ENCODE measurements at places on chromosomes 13 and 19.

DNA sequence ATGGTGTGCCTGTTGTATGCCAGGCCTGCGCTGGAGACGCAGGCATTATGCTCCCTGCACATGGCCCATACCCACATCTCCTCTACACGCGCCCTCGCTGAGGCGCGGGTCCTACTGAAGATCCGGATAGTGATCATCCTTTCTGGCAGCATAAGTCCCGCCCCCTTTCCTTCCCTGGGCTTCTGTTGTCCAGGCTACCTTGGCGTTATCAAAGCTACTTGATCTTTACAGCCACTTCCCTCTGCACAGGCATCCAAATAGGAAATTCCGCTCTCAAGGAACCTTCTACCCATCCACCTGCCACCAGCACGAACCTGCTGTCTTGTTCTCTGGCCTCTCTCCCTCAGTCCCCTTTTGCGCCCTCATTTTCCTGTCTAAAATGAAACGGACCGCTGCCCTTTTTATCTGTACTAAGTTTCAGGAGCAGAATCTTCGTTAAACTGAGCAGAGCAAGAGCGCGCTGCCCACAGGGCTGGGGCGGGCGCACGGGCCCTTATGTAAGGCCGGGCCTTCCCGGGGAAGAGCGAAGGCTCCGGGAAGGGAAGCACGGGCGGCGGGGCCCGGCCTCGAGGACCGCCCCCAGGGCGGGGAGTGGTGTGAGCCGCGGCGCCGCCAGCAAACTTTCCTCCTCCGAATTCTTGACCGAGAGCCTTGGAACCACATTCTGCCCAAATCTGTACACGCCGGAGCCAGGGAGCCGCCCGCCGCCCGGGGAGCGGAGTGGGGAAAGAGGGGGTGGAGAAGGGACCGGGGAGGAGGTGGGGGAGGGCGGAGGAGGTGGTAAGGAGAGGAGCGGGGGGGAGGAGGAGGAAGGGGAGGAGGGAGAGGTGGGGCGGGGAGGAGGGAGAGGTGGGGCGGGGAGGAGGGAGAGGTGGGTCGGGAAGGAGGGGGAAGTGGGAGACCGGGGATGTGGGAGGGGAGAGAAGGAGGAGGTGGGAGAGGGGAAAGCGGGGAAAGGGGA is 920 bp upstream of the UBE2L5 start:
- H3K4me1 ChIP-seq: peaks cover 7% of the 10 kb centered on the region
- DNase-seq: peak; percentile 84
- no peaks in the 10 kb centered on the region for H3K36me3 ChIP-seq
- H3K27ac ChIP-seq: peak overlapping the region; percentile 16
- H3K4me3 ChIP-seq: peak overlapping the region; percentile 58

DNA sequence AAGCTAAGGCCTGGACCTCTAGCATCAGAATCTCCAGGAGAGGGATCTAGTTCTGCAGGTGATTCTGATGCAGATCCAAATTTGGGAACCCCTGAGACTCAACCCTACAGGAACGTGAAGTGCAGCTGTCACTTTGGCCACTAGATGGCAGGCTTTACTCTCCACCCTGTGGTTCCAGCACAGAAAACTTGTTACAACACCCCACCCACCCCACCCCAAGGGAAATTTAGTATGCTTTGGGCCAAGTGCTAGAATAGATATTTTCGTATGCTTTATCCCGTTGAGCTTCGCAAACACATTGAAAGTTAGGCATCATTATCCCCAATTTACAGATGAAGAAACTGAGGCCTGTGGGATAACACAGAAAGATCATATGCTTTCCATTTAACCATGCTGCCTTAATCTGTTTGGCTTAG is 232.0 kb downstream of the B3GLCT start:
- H3K4me1 ChIP-seq: peaks cover 1% of the 10 kb centered on the region
- no peaks in the 10 kb centered on the region for H3K27me3 ChIP-seq
- no peaks in the 10 kb centered on the region for H3K36me3 ChIP-seq
- no peak overlapping the region for H3K4me3 ChIP-seq

- DNase-seq: no peak
- H3K4me1 ChIP-seq: no peaks in the 10 kb centered on the region
- no peak overlapping the region for H3K27ac ChIP-seq
- no peaks in the 10 kb centered on the region for H3K36me3 ChIP-seq
These were observed 709 bp downstream of the ATP8A2 start for GRCh38 chr13:25372284-25373081.

GRCh38 chr13:79736356-79736755 is 255.4 kb downstream of the NDFIP2 start:
- H3K27me3 ChIP-seq: no peaks in the 10 kb centered on the region
- no peak overlapping the region for H3K4me3 ChIP-seq
- no peak overlapping the region for H3K27ac ChIP-seq
- H3K36me3 ChIP-seq: no peaks in the 10 kb centered on the region
- H3K4me1 ChIP-seq: peaks cover 7% of the 10 kb centered on the region

GRCh38 chr13:90792335-90792734 is 555.2 kb upstream of the MIR17HG start:
- no peaks in the 10 kb centered on the region for H3K27me3 ChIP-seq
- no peak for DNase-seq
- H3K4me1 ChIP-seq: no peaks in the 10 kb centered on the region
- H3K36me3 ChIP-seq: no peaks in the 10 kb centered on the region

GRCh38 chr19:33405553-33406461 is 32.3 kb downstream of the CEBPG start:
- H3K4me1 ChIP-seq: peaks cover 41% of the 10 kb centered on the region
- H3K4me3 ChIP-seq: no peak overlapping the region
- peak overlapping the region; percentile 84 for H3K27ac ChIP-seq
- H3K27me3 ChIP-seq: no peaks in the 10 kb centered on the region
- no peak for DNase-seq

DNA sequence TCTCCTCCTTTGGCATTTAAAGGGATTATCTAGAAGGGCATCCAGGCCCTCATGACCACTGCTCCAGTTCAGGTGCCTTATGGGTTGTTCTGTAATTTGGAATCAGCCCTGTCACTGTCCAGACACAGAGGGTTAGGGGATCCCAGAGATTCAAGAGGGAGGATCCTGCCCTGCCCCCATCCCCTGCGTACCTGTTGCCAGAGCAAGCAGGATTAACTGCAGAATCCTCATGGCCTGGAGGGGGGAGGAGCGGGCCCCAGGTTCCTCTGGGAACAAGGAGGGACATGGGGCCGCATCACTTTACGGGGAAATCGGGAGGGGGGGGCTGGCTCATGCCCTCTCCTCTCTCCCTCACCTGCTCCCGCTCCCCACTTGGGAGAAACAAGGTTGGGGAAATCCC is 1.0 kb downstream of the KLK11 start:
- H3K27me3 ChIP-seq: no peaks in the 10 kb centered on the region
- H3K4me1 ChIP-seq: no peaks in the 10 kb centered on the region
- no peak overlapping the region for H3K27ac ChIP-seq
- H3K4me3 ChIP-seq: no peak overlapping the region
- no peaks in the 10 kb centered on the region for H3K36me3 ChIP-seq
- DNase-seq: no peak

- peak; percentile 30 for DNase-seq
- no peak overlapping the region for H3K4me3 ChIP-seq
- H3K27ac ChIP-seq: peak overlapping the region; percentile 53
- no peaks in the 10 kb centered on the region for H3K36me3 ChIP-seq
- H3K4me1 ChIP-seq: peaks cover 4% of the 10 kb centered on the region
These were observed 22.0 kb upstream of the TPT1 start for GRCh38 chr13:45362939-45363338.

DNA sequence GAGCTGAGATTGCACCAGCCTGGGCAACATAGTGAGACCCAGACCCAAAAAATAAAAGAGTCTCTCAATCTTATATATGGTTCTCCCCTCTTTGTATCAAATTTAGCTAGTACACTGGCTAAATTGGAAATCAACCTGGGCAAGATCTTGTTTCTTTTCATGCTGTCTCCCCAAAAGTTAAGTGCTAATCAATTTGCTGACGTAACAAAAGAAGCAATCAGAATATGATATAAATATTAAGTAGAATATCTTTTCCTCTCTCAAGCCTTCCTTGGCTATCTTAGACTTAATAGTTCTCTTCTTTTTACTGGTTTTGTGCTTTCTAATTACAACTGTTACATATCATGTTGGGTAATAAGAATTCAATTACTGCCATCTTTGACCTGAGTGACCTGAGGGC is 258.9 kb downstream of the KCNRG start:
- no peak overlapping the region for H3K4me3 ChIP-seq
- no peaks in the 10 kb centered on the region for H3K27me3 ChIP-seq
- H3K4me1 ChIP-seq: peaks cover 9% of the 10 kb centered on the region
- no peak overlapping the region for H3K27ac ChIP-seq
- H3K36me3 ChIP-seq: no peaks in the 10 kb centered on the region

GRCh38 chr19:44908074-44908835 is 2.7 kb downstream of the APOE start:
- H3K4me1 ChIP-seq: peaks cover 37% of the 10 kb centered on the region
- no peak overlapping the region for H3K27ac ChIP-seq
- peaks cover 8% of the 10 kb centered on the region for H3K36me3 ChIP-seq
- H3K4me3 ChIP-seq: no peak overlapping the region

All from Caco-2 (cell line).